ENCODE measurements at places on chromosomes 3 and 15.
A peak's percentile ranks its signal among the peaks of the same experiment; 100 is the strongest.

DNA sequence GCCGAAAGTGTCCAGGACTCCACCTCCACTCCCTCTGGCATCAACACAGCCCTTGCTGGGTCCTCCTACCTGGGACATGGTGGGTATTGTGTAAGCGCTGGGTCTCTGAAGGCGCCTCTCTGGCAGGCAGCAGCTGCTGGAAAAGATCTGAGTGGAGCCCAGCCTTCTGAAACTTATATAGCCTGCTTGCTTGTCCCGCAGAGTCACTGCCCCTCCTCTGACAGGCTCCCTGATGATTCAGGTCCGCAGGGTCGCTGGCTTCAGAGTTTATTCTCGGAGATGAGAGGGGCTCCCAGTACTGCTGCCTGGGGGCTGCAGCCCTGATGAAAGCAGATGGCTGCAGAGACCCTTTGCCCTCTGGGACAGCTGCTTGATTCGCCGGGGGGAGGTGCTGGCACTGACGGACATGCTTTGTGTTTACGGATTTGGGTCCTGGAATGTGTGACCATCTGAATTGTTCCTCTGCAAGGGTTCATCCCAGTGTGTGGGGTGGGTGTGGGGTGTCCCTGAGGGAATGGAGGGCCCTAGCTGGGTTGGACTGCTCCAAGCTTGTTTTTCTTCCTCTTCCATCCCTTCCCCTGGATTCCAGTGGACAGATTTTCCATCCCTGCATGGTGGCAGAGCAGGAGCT lies at the start of gene MUSTN1:
MUSTN1 (minus strand) TSS at position 149 of the 631 bp plus-strand sequence; CDS start at position 78, 71 bp downstream.
- DNase-seq, result peak; percentile 85

DNA sequence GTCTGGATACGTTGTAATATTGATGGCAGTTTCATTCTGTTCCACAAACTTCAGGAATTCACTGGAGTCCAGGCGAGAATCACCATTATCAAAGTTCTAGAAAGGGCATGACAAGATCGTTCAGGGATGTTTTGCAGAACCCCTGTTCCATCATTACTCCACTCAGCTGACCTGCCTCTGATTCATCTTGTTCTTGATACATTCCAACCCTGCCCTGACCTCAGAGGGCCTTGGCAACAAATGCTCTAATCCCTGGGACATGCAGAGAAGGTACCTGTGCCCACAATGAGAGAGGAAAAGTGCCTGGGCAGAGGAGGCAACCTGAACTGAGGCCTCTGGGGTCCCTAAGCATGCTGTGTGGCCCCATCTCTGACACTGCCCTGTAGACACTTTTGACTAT lies 45.9 kb downstream of the FSTL1 start:
- no peak for DNase-seq

DNA sequence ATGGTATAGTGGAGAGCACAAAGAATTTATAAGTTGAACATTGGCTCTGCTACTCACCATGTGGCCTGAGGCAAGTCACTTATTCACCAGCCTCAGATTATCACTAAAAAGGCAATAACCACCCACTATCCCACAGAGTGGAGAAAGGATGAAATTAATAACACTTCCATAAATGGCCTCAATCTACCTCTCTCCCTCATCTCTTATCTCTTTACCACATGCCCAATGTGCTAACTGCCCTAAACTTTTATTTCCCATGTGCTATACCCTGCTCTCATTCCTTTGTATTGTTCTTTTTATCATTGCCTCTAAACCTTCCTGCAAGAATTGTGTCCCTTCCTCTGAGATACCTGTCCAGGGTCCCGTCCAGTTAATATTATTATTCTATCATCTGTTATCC lies 26.0 kb downstream of the SLC12A6 start:
- no peak for DNase-seq

DNA sequence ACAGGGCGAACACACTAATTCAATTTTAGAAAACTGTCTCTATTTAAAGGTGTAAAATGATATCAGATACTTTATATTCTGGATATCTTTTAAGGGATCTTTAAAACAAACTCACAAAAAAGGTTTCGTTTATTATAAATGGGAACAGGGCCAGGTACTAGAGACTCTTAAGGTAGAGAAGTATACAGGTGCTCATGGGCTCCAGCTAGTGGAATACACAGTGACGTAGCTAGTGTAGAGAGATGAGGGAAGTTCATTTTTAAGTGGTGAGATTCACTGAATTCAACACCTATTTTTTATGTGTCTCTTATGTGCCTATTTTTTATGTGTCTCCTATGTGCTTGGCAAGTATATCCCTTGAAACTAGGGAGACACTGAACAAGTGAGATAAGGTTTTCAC lies 132.7 kb upstream of the FAM3D start:
- peak; percentile 37 for DNase-seq

DNA sequence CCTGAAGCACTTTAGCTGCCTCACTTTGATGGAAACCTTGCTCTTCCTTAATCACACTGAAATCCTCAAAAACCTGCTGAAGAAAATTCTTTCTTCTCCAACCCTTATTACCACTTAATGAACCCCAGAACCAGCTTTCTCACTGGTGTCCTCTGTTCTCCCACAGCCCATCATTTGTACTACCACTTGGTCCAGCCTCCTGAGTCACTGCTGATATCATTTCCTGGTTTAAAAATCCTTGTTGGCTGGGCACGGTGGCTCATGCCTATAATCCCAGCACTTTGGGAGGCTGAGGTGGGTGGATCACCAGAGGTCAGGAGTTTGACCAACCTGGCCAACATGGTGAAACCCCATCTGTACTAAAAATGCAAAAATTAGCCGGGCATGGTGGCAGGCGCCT lies 418.6 kb upstream of the KCNMB2 start:
- no peak for DNase-seq

- DNase-seq, result peak; percentile 78
These were observed 32.2 kb upstream of the TRH start for GRCh38 chr3:129942296-129942695.

DNA sequence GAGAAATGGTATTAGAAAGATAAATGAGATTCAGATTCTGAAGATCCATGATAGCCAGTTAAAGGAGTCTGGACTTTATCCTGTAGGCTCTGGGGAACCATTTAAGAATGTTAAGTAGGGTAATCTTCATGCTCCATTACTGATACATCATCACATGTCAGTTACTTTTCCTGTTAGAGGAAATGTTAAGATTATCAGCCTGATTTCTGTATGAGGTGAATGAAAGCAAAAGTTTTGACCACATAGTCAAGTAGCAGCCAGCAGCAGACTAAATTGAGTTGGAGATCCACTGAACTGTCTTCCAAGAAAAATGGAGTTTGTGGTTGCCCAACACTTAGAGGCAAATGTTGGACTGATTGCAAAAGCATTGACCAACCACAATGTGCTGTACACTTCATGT lies 4.7 kb upstream of the COPB2 start:
- no peak for DNase-seq

GRCh38 chr3:155411500-155412223 lies 118.2 kb upstream of the STRIT1 start:
- no peak for DNase-seq

DNA sequence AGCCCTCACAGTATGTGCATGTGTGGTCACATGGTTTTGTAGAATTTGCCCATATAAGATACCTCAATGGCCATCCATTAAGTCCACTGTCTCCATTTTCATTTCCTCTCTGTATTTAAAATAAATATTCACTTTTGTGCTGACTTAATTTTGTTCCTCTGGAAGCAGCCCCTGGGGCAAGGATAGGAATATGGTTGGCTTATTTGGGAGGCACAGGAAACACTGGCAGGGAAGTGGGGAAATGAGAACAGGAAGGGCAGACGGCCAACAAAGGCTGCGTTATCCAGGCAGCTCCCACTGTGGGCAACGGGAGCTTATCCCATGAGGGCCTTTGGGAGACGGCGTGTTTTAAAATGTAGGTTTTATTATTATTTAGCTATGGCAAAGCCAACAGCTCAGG lies 148.6 kb downstream of the SHQ1 start:
- DNase-seq, result no peak

DNA sequence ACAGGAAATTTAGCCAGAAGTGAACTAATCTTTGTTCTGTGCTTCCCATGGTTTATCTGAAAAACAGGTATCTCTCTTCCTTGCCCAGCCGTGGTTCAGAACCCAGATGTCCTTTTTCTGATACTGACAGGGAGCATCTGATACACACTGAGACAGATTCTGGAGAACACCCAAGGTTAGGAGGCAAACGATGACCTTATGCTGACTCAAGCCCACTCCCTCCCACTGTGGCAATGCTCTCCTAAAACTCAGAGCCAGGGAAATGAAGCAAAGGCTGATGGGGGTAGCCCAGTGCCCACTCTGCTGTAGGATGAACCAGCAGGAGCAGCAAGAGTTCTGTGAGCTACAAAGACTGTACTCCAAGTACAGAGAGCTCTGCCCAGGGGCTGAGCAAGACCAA lies 225.1 kb downstream of the NTRK3 start:
- DNase-seq, result no peak

Measured in lung (tissue), 17 donors.